ENCODE measurements at places on chromosomes 16 and 17.

- DNase-seq = no peak
These were observed 1.5 kb downstream of the SLC16A6 start for GRCh38 chr17:68289473-68289872.

GRCh38 chr17:63696381-63696961, 3.5 kb downstream of the LIMD2 start:
- DNase-seq = peak; percentile 86

DNA sequence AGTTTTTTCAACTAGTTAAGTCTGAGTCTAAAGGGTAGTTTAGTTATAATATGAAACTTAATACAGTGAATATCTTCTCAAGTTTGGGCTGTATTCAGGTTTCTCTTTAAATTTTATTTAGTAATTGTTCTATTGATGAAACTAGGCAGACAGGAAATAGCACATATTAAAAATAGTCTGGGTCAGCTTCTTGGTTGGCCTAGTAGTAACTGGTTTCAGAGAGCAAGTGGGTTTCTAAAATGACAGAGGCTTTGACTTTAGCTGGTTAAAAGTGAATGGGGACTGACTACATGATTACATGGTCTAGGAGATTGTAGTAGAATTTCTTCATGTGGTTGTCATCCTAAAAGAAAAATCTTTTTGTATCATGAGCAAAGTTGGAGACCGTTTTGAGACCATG, 46.8 kb downstream of the OMG start:
- DNase-seq = peak; percentile 72

- no peak for DNase-seq
These were observed 166.7 kb downstream of the IRF8 start for GRCh38 chr16:86065711-86066110.

DNA sequence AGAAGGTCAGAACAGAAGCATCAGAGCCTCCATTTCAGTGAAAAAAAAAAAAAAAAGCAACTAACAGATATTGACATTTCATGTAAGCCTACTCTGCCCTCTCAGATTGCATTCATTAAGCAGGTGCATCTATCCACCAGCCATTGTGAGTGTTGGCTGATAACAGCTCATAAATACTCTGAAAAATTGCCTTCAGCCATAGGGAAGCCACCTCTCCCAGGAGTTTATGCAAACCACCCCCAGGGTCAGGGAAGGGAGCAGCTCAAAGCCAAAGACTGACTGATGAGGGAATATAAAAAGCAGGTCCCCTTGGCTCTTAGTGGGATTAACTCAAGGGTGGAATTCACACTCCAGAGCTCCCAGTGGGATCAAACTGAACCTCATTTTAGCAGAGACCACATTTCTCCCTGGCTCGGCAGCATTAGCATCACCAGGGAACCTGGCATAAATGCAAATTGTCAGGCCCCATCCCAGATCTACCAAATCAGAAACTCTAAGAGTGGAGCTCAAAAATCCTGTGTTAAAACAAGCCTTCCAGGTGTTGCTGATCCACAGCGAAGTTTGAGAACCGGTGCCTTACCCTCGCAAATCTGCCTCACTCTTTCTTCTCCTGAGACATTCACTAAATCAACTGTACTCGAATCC, 14.2 kb downstream of the APOH start:
- DNase-seq = no peak

DNA sequence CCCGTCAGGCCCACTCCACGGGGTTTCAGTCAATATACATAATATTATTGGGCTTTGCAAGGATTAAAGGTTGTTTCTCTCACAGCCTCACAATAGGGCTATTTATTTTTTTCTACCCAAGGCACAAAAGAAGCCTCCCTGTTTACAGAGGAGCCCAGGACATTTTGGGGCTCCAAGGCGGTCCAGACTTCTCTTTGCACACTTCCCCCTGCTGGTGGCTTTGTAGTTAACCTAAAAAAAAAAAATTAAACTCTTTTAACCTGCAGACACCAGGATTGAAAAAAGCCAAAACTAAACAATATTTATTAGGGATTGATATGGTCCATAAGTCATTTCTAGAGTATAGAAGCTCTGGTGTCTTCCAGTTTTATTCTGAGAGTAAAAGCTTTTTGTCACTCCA, 169.7 kb upstream of the ZFHX3 start:
- DNase-seq = peak; percentile 4

GRCh38 chr17:40018211-40019121, 3.2 kb downstream of the CSF3 start:
- no peak for DNase-seq

- no peak for DNase-seq
These were observed 161.1 kb upstream of the TBX2 start for GRCh38 chr17:61238455-61238933.

GRCh38 chr16:28149011-28149888, 62.5 kb downstream of the XPO6 start:
- no peak for DNase-seq

DNA sequence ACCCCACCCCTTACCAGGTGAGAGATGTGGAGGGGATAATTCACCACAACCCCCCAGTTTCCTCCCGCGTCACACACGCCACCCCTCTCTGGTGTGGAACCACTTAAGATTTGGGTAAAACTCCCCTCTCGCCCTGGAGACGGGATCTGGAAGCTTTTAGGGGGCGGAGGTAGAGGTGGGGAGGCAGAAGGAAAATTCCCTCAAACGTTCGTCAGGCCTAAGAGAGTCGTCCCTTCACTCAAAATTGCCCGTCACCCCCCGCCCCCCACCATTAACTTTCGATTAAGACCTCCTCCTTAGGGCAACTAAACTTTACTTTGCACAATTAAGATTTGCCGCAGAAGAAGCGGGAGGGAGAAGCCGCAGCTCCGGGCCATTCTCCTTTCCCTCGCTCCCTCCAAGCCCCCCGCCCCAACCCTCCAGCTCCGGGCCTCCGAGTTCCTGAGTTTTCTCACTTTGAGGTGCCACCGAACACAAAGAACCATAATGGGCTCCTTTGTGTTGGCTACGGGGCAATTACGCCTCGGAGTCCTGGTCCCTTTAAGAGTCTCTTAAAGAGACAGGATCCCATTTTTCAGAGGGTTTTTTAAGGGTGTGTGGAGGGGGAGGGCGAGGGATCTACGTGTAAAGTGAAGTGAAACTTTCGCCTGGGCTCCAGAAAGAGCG, 985 bp upstream of the FZD2 start:
- DNase-seq = peak; percentile 59

- DNase-seq = no peak
These were observed 7.1 kb downstream of the ECI1 start for GRCh38 chr16:2244301-2244700.

- DNase-seq = peak; percentile 14
These were observed 2.2 kb upstream of the CMIP start for GRCh38 chr16:81442220-81442915.

- DNase-seq = no peak
These were observed 3.8 kb upstream of the SPEM1 start for GRCh38 chr17:7416323-7416722.

DNA sequence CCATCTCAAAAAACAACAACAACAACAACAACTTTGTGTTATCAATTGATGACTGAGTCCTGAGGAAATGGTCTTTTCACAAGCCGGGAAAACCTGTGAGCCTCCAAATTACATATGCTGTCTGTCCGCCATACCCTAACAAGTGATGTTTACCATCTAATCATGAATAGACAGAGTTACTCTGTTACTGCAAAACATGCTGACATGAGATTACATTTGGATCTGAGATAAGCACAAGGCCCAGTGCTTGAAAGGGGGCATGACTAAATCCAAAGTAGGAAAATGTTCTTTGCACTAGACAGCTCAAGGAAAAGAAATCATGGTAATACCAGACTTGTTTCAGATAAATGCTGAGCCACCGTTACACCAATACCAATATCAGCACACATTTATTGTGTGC, 8.6 kb upstream of the ATXN1L start:
- DNase-seq = no peak

GRCh38 chr17:14428648-14429029, 127.8 kb downstream of the HS3ST3B1 start:
- no peak for DNase-seq

DNA sequence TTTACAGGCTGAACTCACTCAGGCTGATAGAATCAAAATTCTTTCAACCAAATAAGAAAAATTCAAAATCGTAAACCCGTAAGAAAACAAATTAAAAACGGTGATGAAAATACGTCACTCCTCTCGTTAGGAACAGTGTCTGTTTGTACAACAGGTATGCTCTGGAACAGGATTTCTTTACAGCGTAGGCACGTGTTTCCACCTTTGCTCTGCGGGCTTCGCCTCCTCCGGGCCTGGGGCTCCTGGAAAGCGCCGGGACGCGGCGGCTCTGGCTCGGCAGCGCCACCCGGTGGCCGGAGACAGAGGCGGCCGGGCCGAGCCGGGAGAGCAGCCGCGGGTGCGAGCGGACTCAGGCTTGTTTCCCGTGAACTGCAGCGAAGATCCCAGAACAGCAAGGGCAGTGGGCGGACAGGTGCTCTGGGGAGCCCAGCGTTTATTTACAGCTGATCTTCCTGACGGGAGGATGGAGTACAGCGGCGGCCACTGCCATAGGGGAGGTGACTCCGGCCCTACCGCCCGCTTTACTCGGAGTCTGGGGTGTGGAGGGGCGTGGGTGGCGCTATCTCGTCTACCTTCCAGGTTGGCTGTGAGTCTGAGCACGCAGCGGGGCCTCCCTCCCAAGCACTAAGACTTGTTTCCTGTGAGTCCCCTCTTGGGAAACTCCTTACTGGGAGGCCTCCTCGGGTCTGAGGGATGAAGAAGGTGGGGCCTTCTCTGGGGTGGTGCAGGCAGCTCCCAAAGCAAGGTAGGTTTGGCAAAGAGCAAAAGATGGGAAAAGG, 40.5 kb upstream of the ATP2A3 start:
- peak; percentile 56 for DNase-seq

GRCh38 chr16:54145881-54146280, 140.7 kb downstream of the IRX3 start:
- DNase-seq = no peak

GRCh38 chr16:89565506-89566372, 5.3 kb downstream of the RPL13 start:
- peak; percentile 74 for DNase-seq

GRCh38 chr17:28684963-28685362, 23.0 kb downstream of the SUPT6H start:
- DNase-seq = no peak

GRCh38 chr16:27174007-27174406, 29.3 kb upstream of the KDM8 start:
- peak; percentile 41 for DNase-seq

DNA sequence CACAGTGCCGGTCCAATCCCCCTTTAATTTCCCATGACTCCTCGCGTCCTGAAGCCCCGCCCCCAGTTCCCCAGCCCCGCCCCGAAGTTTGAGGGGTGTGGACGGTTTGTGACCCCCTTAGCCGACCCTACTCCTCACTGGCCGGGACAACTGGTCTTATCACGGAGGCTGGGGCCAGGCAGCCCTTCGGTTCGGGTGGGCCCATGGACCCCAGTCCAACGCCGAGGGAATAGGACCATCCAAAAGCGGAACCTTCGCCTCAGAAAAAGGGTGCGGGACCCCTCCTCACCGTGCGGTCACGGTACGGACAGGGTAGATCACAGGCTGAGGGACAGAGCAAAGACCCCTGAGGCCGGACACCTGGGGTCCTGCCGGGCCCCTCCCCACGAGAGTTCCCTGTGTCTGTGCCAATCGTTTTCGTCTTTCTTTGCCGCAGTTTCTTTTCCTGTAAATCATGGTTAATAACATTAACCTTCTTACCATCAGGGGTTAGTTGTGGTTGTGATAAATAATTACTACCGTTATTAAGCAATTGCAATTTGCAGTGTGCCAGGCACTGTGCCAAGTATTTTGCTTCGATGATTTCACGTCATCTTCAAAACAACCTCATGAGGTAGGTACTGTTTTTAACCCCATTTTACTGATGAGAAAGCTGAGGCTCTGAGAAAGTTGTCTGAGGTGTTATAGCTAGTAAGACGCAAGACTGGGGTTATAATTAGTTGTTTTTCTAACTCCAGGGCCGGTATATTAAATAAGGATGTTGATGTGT, 543 bp downstream of the TMUB2 start:
- peak; percentile 44 for DNase-seq
